ENCODE measurements at places on chromosomes 4 and X. TPM values are rescaled to one million over a fixed set of nuclear protein-coding genes. Genes with fewer than 3 reads are reported as not detected.

GRCh38 chr4:1491328-1492141 lies 85.3 kb upstream of the NKX1-1 start:
- H3K27me3 ChIP-seq: peaks cover 92% of the 10 kb centered on the region
- no peaks in the 10 kb centered on the region for H3K4me1 ChIP-seq
- no peak overlapping the region for H3K27ac ChIP-seq
- H3K36me3 ChIP-seq: no peaks in the 10 kb centered on the region

DNA sequence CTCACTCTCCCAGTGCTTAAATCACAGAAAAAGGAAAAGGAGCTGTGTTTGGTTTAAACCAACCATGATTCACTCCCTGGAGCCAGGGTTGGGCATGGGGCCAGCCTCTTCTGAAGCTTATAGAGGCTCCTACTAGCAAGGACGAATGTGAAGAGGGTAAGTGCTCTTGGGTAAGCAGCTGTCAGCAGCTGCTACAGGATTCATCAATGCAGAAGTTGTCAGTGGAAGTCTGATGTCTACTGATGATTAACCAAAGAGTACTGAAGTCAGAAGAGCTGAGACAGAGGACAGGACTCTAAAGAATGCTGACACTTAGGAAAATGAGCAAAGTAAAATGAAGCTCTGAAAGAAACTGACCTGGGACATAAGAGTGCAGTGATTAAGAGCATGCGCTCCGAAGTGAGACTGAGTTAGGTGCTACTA lies 32.7 kb upstream of the JADE1 start:
- H3K36me3 ChIP-seq: no peaks in the 10 kb centered on the region
- no peaks in the 10 kb centered on the region for H3K27me3 ChIP-seq
- H3K27ac ChIP-seq: no peak overlapping the region
- H3K4me1 ChIP-seq: no peaks in the 10 kb centered on the region
- ATAC-seq: no peak
- H3K4me3 ChIP-seq: no peak overlapping the region

DNA sequence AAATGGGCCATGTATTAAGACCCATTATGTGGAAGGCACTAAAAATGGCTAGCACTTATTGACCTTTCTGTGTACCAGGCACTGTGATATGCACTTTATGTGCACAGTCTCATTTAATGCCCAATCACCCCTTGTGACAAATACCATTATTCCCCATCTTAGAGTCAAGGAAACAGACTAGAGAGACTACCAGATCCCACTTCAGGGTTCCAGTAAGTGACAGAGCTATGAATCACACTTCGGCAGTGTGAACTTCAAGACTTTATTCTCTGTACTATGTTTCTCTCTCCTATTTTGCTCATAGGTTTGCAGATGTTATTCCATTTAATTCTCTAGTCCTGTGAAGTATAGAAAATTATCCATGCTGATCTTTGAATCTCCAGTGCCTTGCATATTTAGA lies 107.0 kb downstream of the NFKB1 start:
- no peak overlapping the region for H3K27ac ChIP-seq
- peaks cover 96% of the 10 kb centered on the region for H3K36me3 ChIP-seq
- no peak for ATAC-seq
- H3K27me3 ChIP-seq: no peaks in the 10 kb centered on the region

- no peaks in the 10 kb centered on the region for H3K4me1 ChIP-seq
- peaks cover 4% of the 10 kb centered on the region for H3K27me3 ChIP-seq
- no peak for ATAC-seq
- H3K27ac ChIP-seq: no peak overlapping the region
Measured at GRCh38 chr4:180640193-180640592, 1603.0 kb upstream of the TENM3 start.

Gene PLAC1
- total RNA-seq: not detected

Gene HS6ST2
- total RNA-seq: 1.9 TPM
